ENCODE measurements at places on chromosomes 3 and 15.

GRCh38 chr15:81945014-81945615 lies 100.7 kb downstream of the MEX3B start:
- no peak for DNase-seq

DNA sequence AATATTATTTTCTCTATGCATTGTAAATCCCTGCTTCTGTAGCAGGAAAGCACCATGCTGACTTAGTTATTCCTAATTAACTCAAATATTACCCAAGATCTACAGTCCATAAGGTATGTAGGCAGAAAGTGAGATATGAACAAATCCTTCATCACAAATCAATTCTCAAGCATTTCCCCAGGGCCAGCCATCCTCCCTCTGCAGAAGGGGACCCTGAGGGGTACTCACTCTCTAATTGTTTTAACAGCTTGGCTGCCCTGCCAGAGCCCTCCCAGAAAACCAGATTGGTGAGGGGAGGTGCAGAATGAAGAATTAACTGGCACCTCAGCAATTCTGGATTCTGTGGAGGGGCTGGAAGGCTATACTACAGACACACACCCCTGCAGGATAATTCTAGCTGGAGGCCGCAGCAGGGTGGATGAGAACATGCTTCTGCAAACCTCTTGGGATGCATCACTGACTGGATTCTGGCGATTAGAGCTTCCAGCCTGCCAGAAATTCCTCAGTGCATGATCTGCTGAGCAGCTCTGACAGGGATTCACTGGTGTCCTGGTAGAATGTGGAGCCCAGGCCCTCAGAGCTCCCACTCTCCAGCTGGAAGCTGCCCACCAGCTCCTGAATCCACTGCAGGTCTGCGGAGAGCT lies 88.6 kb upstream of the HERC1 start:
- no peak for DNase-seq

DNA sequence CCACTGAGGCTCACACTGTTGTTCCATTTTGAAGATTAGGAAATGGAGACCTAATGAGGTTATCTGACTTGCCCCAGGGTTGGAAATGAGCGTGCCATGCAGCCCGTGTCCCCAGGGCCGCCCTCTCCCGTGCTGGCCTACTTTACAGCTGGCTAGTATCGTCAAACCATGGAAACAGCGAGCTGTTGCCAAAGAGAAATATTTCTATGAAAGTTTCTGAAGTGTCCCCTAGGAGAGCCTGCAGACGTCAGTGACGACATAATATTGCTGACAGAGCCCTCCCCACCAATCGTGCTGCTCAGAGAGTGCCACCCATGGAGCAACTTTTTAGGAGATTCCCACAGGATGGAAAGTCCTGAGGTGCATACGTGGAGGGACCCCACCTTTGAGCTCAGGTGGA lies 11.2 kb upstream of the FAM174B start:
- no peak for DNase-seq

- DNase-seq, result no peak
These were observed 182.1 kb downstream of the CLSTN2 start for GRCh38 chr3:140117096-140117526.

DNA sequence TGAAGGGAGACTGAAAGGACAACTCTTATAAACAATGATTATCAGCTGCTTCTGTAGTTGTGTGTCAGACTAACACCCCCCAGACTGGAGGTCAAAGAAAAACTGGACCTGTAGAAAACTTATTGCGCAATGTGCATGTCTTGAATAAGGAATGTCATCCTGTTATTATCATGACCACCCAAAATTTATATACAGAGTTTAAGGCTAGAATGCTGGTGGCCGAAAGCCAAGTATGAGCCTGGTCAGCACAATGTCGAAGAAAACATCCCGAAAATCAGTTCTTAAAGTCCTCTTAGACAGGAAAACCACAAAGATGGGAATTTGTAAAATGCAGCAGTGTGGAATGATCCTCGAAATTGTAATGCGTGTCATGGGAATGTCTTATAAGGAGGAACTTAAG lies 29.3 kb downstream of the RFTN1 start:
- no peak for DNase-seq

DNA sequence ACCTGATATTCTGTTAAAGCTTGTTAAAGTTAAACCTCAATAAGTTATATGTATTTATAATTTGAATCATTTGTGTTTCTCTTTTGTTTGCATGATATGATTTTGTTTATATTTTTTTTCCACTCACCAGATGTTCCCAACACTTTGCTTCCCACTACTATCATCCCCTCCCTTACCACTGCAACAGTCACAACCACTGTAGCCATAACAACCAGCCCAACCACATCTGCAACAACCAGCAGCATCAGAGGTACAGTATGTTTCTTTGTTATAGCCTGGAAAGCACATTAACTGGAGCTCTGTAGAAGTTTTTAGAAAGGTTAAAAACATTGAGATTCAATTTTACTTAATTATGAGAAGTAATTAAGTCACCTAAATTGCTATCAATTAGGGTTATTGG lies 1011.9 kb downstream of the VGLL3 start:
- no peak for DNase-seq

DNA sequence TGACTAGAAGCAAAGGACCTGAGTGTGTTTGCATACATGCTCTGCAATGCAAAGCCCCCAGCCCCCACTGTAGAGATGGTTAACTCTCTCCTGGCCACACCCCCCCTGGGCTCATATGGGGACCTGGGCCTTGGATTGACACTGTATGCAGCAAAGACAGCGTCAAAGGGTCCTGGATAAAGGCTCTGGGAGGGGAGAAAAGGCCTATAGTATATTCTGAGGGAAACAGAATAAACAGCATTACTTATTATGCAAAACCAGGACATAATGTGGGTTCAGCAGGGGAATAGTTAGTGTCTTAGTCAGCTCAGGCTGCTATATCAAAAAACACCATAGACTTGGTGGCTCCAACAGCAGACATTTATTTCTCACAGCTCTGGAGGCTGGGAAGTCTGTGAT lies 158.7 kb downstream of the APBA2 start:
- no peak for DNase-seq

GRCh38 chr15:69871511-69872134 lies 226.1 kb downstream of the TLE3 start:
- no peak for DNase-seq

GRCh38 chr3:52177701-52178042 lies 20.3 kb upstream of the ALAS1 start:
- no peak for DNase-seq

- DNase-seq, result no peak
These were observed 69.5 kb downstream of the ATP2B2 start for GRCh38 chr3:10435850-10436249.

GRCh38 chr3:45178183-45179023 lies 32.2 kb upstream of the CDCP1 start:
- DNase-seq, result no peak

- no peak for DNase-seq
These were observed 565.2 kb upstream of the DPPA4 start for GRCh38 chr3:109902549-109902948.

DNA sequence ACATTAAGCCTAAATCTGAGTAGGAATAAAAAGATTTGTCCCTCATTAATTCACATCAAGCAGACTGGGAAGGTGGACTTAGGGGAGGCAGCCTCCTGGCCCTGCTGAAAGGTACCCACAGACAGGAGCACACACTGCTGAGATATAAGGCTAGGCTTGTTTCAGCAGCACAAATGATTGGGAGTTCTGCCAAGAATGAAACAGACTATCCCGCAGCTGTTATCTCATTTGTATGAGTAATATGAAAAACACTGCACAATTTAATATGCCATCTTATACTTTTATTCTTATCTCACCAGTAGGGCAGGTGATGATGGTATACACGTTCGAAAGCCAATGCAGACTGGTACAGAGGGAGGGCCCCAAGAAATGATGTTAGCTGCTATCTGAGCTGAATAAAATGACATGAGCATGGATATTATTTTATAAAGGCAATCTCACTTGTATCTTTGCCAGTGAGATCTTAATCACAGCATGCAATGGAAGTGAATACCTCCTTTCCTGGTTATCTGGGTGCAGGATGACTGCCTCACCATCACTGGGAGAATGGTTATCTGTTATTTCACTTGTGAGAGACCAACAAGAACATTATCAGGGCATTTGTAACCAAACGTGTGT lies 258.7 kb upstream of the PPP2R3A start:
- no peak for DNase-seq

DNA sequence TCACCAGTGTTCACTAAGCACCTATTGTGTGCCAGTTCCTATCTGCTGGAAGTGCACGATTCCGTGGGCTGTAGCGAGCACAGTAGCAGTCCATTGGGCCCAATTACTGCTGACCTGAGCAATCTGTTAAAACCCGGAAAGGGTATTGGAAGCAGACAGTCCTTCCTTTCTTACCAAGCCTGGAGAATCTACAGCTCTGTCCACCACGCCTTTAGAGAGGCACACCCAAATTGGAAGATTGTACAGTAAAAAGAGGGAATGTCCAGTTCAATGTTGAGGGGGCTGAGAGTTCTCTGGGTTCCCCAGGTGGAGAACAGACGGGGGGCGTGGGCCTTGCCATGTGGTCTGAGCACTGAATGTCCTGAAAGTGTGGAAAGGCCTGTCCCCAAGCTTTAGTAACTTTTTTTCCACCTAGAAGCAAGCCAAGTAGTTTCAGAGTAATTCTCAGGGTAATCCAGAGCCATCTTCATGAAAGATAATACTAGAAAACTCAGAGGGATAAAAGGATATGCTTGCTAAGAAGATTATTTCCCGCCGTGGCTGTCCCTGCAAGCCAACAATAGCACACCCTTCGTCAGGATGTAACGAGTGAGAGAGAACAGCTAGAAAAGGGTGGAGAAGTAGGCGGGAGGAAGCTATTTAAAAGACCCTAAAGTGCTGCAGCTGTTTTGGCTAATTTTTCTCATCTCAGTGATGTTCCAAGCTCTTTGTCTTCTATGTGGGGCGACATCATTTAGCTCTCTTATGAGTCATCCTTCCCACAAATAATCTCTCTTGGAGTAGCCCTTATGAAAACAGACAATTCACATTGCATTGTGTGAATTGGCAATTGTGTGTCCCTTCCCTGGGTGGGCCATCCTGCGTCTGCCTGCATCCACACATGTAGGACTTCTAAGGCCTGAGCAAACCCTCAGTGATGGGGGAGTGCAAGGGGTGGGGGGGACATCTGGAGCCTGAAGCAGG lies 181.0 kb downstream of the ATG7 start:
- no peak for DNase-seq

GRCh38 chr15:39596358-39597051 lies 15.6 kb downstream of the THBS1 start:
- no peak for DNase-seq

- DNase-seq, result no peak
These were observed 29.8 kb downstream of the LOXL1 start for GRCh38 chr15:73955861-73956742.

DNA sequence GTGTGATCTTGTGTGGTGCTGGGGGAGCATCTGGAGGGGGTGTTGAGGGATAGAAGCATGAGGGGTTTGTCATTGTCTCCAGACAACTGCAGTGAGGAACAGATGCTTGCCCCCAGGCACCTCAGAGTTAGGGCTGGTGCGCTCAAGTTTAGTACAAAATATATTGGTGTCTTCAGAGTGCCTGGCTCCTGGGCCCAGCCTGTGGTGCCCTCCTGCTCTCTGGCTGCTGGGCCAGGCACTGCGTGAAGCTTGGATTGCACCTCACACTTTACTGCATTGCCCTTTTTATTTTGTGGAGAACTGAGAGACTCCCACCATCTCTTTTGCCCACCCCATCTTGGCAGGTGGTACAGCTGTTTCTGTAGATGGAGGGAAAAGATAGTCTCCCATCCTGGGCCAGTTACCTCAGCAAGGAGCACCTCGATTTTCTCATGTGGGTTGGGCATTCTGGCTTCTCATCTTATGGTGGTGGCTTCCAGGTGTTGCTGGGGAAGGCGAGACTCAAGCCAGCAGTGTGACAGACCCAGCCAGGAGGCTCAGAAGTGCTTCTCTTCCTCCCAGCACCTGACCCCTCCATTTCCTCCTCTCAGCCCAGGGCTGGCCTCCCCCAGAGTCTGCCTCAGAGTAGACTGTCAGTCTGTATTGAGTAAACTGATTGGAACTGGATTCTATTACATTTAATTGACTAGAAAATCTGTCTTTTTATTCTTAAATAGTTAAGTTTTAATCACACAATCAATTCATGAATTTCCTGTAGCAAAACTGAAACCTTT lies 140.5 kb downstream of the DNAJB8 start:
- no peak for DNase-seq

DNA sequence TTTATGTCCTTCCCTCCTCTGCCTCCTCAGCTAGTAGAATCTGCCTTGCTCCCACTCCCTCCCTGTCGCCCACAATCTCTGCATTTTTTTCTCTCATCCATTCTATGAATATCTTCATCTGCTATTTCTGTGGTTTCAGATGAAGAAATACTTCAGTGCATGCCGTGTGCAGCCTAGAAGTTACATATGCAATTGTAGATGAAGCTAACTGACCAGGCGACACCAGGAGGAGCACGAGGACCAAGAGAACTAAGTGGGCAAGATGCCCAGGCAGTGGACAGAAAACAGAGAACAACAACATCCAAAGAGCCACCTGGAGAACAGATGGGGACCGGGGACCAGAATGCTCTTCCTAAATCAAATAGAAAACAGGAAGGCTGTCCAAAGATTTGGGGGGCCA lies 121.4 kb upstream of the ATP11B start:
- DNase-seq, result no peak

DNA sequence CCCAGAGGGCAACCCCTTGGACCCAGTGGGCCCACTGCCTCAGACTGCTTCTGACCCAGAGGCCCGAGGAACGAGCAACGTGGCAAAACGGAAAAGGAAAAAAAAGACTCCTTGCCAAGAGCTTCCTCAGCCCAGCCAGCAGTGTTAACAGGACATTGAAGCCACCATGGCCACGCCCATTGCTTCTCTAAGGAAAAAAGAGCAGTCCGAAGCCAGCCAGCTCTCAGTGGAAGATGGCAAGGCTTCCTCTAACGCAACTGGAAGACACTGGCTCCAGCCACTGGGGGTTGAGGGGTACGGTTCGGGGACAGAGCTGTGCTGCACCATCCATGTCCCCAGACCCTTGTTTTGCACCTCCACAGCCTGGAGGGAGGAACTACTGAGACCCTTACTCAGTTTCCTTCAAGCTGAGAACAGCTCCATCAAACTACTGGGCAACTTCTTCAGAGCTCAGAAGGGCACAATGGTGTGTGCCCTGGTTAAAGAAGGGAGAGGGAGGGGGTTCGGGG lies 10.7 kb downstream of the BMF start:
- no peak for DNase-seq

DNA sequence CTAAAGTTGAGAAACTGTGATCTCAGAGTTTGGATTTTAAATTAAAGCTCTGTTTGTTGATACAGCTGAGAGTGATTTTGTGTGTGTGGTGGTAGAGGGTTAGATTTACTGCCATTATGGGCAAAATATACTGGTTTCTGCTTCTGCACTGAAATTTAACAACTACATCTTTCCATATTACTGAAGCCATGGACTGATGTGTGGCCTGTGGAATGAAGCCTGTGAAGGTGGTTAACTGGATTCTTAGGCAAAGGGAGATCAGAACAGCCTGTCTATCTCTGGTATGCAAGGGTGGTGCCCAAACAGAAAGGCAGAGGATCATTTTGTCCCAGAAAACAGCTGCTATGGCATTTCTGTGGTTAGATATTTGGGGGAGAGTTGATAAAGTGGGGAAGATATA lies 297.3 kb upstream of the THBS1 start:
- DNase-seq, result no peak

DNA sequence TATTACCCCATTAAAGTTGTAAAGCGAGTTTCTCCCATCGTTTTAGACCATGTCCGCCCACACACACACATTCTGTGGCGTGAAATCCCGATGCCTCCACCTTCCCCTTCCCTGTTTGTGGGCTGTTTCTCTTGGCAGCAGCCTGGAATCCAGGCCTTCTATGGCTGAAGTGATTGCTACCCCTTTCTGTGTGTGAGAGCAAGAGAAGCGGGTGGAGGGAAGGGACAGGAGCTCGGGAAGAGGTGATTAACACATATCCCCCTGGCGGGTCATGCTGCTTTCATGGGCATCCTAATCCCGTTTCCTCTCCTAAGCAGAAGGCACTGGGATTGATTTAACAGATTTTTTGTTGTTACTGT lies 283.8 kb upstream of the RGMA start:
- no peak for DNase-seq

All from CD8-positive, alpha-beta memory T cell (primary cell).